ENCODE measurements at places on chromosomes 4 and X.

GRCh38 chr4:25449270-25449669 is 72.2 kb downstream of the ANAPC4 start:
- DNase-seq: peak; percentile 15

GRCh38 chr4:40621592-40622512 is 7.8 kb downstream of the RBM47 start:
- DNase-seq: peak; percentile 99

- no peak for DNase-seq
Measured at GRCh38 chrX:66018585-66019309, 21.1 kb downstream of the VSIG4 start.

DNA sequence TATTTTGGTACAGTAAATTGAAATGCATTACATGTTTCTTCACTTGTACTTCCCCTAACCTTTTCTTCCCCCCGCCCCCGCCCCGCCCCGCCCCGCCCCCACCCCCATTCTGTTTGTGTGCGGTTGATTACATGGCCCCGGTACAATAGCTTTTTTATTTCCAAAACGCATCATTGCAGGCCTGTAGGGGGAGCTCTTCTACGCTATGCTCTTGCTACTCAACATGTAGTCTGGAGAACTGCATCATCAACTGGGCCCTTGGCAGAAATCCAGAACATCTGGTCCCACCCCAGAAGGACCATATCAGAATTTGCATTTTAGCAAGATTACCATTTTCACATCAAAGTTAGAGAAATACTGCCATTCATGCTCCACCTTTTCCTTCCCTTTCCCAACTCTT is 333.3 kb upstream of the DDX53 start:
- DNase-seq: peak; percentile 10

DNA sequence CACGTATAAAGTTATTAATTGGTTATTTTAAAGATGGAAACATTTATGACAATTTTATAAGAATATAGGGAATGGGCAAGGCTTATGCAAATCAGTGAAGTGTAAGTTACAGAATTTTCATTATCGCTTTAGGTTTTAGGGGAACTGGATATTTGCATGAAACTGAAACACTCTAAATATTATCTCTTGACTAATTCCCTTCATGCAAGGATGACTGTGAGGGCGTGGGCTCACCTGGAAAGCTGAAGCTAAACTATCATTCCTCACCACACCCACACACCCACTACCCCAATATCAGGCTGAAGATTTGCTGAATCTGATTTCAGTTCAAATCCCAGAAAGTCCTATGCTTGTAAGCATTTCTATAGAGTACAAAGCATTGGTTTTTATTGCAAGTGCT is 81.7 kb upstream of the ARHGAP24 start:
- no peak for DNase-seq

DNA sequence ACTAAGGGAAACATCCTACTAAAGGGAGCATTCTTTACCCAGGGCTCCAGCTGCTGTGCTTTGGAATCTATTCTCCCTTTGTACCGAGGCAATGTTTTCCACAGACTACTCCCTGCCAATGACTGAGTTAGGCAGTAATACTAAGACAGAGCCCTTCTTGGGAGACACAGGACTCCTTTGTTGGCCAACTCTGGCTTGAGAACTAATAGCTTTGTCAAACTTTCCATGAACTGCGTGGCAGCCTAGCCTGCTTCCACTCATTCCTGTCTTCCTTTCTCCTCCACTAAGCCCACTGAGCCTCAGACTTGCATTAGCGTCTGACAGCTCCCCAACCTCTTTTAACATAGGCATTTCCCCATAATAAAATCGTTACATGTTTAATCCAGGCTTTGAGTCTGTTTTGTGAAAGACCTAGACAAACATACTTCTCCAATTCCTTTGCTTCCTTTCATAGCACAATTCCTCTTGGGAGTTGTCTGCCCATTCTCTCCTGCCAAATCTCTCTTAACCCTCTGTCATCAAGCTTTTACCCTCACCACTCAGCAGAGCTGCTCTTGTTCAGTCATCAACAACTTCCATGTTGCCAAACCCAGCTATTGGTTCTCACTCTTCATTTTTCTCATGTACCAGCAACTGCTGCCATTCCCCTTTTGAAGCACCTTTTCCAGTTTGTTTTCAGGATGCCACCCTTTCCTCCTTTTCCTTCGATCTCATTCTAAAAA is 300.3 kb upstream of the IGFBP7 start:
- DNase-seq: no peak

DNA sequence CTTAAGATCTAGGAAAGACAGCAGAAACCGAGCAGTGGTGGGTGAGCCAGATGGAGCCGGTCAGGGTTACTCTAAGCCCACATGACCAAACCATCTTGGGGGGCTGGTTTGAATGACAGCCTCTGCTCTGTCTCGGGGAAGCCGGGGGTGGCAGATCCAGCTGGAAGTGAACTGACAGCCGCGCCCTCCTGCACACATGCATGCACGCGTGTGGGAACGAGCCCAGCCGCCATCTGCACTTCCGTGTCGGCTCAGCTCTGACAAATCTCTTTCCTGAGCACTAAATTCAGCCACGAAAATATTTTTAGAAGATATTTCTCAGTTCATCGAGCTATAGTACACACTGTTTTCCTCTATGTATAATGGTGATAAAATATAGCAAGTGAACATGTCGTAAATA is 115.5 kb downstream of the DCTD start:
- DNase-seq: no peak

Data from suppressor macrophage treated with lipopolysaccharide for 1 hour (primary cell).